ENCODE measurements at places on chromosomes 7 and 10. TPM values are rescaled to one million over a fixed set of nuclear protein-coding genes. Genes with fewer than 3 reads are reported as not detected.

DNA sequence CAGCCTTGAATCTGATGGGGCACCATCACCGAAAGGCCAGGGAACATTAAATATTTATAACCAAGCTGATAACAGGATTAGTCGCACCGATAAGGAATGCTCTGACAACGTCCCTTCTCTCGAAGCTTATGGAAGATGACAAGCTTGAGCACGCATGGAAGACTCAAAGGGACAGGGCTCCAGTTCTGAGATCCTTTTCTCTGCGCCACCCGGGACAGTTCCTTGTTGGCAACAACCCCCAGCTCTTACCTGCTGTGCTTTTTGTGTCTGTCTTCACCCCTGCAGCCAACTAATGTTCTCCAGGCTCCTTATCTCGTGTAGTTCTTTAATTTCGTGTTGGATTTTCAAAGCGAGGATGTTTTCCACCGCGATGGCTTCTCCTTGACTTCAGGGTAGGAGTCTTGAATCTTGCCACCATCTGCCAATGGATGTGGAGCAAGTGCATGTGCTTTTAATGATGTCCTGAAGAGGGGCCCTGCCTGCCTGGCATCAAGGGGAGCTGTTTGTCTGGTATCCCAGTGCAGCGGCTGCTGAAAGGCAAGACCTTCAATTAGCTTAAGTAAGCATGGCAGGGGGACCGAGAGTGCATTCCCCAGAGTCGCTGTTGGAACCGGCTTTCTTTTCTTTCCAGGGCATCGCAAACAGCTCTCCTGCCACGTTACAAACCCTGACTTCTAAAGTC lies 354 bp upstream of the FERD3L start:
- no peak for DNase-seq

- no peak for DNase-seq
Observed at GRCh38 chr10:102799691-102800471, 37.3 kb downstream of the CYP17A1 start.

GRCh38 chr7:142053988-142054387 lies 57.5 kb upstream of the MGAM2 start:
- no peak for DNase-seq

DNA sequence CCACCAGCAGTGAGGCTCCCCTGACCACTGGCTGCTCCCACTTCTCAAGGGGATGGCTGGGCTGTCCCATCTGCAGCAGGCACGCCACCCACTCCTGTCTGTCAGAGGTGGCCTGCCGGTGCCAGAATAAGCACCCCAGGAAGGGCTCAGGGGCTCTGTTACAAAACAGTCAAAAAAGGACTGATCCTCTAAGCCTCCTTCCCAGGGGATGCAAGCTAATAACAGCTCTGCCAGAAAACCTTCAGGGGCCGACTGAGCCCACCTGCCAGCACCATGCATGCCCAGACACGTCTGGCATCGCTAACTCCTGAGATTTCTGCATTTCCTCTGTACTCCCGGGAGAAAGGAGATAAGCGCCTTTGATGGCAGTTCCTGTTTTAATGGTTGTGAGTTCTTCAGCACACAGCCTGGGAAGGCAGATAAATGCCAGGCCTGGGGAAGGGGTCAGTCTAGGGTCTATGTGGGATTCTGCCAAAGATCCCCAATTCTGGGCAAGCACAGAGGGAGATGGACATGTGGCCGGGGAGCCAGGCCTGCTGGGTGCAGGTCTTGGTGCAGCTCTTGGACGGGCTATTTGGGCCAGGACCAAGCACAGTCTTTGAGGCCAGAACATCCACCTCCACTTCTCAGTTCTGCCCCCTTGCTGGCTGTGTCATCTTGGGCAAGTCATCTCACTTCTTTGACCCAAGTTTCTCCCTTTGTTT lies 128.4 kb downstream of the ARHGAP22 start:
- no peak for DNase-seq

GRCh38 chr10:132247943-132248342 lies 59.8 kb downstream of the STK32C start:
- no peak for DNase-seq

GRCh38 chr7:84697506-84697905 lies 489.4 kb downstream of the SEMA3D start:
- no peak for DNase-seq

DNA sequence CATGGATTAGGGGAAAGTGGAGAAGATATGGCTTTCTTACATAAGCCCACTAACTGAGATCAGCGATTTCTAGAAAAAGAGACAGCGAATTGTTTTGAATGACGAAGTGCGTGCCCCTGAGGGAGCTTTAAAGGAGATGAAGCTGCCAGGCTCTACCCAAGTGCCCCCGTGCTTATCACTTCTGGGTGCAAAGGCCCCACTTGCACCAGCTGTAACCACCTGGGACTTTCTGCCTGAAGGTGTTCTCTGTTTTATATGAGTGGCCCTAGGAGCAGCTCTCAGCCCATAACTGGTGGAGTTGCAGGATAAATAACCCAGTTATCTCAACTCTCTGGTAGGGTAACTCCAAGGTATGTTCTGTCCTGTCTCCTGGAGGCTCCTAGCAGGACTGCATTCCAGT lies 20.4 kb upstream of the CARD11 start:
- no peak for DNase-seq

GRCh38 chr7:52498366-52498765 lies 537.1 kb upstream of the POM121L12 start:
- no peak for DNase-seq

DNA sequence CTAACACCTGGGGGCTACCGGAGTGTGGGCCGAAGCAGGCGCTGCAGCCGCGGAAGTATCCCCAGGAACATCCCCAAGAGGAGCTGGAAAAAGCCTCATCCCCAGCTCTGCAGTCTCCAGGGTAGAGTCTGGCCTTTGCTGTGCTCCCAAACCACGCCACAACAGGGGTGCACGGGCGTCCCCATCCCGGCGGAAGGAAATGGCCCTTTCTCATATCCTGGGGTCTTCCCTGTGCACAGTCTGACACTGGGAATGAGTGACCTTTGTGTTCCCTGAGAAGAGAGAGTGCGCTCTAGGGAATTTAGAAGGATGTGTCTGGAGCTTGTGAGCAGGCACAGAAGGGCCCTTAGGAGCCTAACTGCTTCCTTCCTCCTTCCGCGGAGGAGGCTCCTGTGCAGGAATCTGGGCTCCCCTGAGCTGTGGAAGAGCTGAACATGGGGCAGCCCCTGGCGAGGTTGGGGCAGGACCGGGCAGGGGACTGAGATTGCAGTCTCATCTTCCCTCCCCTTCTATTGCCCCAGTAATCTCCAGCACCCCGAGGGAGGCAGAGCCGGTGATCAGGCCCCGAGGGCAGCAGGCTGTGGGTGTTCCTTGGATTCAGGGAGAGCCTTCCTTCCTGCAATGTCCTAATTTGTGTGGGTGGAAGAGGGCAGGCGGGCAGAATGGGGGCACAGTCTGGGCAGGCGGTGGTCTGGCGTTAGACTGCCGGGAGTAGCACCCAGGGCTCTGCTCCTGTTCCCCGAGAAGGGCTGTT lies 1.3 kb downstream of the REPIN1 start:
- DNase-seq: no peak

- DNase-seq: no peak
Observed at GRCh38 chr7:132118641-132119040, 457.6 kb downstream of the PLXNA4 start.

DNA sequence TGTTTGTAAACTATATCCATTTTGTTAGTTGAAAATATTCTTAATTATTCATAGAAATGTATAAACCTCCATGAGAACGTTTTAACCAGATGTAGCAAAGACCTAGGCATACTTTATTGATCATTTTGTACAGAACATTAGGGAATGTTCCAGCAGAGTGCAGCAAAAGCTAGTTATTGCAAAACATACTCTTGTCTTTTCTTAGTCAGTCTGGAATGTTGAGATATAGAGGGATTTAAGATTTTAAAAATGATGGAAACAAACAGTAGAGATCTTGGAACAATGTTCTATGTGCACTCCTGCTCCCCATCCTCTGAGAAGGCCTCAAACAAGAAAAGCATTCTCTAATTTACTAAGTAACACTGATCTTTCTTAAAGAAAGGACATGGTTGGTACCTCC lies 292.1 kb downstream of the BBS9 start:
- no peak for DNase-seq

DNA sequence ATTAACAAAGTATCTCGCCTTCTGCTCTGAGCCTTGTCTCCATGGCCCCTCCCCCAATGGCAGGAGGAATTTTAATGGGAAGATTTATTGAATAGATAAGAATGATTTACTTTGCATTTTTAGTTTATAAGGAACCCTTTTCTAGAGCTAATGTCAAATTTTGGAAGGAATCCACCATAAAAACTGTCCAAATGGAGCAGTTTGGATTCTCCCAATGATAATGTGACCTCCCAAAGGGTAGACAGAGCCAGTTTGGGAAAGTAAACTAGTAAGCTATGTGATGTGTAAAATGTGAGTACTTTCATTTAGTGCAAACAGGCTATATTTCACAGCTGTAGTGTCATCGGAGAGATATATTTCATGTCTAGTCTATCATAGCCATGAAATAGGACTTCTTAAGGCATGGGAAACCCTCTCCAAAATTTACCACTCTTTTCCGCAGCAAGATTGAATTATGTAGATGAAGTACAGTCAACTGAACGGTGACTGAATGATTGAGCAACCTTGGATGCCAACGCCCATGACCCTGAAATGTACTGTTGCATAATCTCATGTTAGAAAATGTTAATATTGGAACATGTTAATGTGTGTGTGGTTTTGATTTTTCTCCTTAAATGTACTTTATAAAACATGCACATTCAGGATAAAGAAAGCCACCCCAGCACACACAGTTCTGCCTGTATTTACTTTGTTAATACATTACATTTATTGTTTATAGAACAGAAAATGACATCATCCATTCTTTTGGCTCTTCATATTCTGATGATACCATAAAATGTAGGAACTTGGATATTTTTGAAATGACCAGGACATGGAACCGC lies 140.6 kb downstream of the NRP1 start:
- no peak for DNase-seq

DNA sequence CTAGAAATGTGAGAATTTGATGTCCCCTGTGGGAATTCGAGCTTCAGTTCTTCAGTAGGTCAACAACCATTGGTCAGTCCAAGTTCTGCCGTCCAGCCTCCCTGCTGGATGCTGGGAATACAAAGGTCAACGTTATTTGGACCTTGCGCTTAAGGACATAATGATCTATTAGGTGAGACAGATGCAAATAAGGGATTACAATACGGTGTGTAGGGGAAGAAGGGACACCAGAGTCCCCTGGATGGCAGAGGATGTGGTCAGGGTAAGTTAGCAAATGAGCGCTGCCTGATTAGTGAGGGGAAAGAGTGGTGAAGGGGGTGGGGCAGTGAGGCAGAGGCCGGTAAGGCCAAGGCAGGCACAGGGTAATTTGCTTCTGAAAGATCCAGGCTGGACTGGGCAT lies 16.2 kb downstream of the CCNY start:
- DNase-seq: no peak

DNA sequence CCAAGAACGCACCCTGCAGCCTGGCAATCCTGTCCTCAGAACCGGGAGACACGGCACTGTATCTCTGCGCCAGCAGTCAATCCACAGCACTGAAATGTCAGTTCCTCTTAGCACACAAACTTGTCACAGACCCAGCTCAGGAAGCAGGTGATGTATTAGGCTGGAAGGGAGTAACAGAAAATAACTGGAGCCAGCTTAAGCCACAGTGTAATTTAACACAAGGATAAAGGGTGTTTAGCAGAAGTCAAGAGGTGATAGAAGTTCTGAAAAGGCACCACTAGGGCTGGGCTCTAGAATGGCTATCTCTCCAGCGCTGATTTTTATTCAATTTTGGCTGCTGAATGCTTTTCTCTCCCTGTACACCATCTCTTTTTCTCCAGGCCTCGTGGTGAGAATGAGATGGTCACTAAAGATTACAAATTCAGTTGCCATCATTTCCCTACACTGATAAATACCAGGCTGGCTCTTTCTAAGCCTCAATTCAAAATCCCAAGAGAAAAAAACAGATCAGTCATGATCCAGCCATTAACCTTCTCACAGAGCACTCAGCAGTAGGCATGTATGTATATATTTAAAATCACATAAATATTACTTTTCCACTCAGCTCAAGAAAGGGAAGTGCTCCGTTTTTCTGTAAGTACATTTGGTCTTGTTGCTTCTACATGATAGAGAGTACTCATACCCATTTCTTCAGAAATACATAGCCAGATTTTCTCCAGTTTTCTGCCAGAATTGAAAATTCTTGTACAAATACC lies 102.7 kb upstream of the PRSS1 start:
- no peak for DNase-seq

- DNase-seq: no peak
Observed at GRCh38 chr10:35214607-35215020, 88.0 kb downstream of the CREM start.

GRCh38 chr7:155377838-155378579 lies 79.9 kb upstream of the EN2 start:
- no peak for DNase-seq

GRCh38 chr7:156777364-156778069 lies 115.5 kb downstream of the LMBR1 start:
- no peak for DNase-seq

GRCh38 chr10:70330671-70331070 lies 46.9 kb upstream of the NPFFR1 start:
- no peak for DNase-seq

DNA sequence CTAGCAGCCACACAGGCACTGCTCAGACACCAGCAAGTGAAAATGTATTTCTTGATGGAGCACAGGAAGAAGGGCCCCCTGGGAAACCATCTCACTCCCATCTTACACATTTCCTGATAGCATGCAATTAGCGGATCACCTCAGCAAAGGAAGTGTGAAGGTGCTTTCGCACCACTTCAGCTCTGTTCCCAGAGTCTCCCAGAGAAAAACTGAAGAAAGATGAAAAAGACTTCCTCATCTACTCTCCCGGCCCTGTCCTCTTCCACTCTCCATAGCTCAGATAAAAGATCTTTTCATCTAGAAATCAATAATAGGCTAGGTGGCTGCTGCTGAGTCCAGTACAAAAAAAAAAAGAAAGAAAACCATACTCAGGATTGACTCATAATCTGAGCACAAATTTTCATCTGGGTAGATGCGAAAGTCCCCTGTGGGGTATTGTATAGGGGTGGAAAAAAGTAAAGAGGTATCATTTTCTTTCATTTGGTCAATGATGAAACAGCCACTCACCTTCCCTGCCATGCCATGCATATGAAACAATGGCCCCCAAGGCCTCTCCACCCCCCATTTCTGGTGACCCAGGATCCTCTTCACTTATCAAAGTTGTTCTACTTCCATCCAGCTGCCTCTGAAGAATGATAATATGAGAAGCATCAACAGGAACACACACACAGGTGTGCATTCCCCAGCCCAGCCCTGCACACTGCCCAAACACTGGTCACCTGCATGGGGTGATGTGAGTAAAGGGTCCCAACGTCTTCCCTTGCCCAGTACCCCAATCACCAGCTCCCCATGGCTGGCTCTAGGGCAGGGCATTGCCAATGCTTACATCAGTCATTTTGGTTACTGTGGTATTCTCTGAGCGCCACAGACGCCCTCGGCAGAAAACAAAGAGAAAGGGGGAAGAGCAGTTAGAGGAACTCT lies 48.8 kb upstream of the DGKI start:
- DNase-seq: no peak

- DNase-seq: no peak
Observed at GRCh38 chr10:11871466-11871865, 48.3 kb downstream of the PROSER2 start.

The PBLD gene
- 1.7 TPM for total RNA-seq

The GFRA1 gene
- total RNA-seq: not detected

The PTER gene
- 24.1 TPM for total RNA-seq

The SPDYE5 gene
- not detected for total RNA-seq

The AKR1C4 gene
- total RNA-seq: not detected

The NPSR1 gene
- total RNA-seq: not detected

The CTTNBP2 gene
- not detected for total RNA-seq

The EN2 gene
- total RNA-seq: not detected

The NCF1 gene
- 0.92 TPM for total RNA-seq

The CLDN12 gene
- total RNA-seq: 3.7 TPM

The FKBP6 gene
- not detected for total RNA-seq

Measured in CD8-positive, alpha-beta memory T cell (primary cell).